ENCODE measurements at places on chromosomes 7 and 10. TPM values are rescaled to one million over a fixed set of nuclear protein-coding genes. Genes with fewer than 3 reads are reported as not detected.

- peak; percentile 83 for DNase-seq
These were observed 25.1 kb downstream of the FAM13C start for GRCh38 chr10:59337201-59337652.

GRCh38 chr7:26385240-26385639, 93.6 kb downstream of the SNX10 start:
- DNase-seq, result no peak

DNA sequence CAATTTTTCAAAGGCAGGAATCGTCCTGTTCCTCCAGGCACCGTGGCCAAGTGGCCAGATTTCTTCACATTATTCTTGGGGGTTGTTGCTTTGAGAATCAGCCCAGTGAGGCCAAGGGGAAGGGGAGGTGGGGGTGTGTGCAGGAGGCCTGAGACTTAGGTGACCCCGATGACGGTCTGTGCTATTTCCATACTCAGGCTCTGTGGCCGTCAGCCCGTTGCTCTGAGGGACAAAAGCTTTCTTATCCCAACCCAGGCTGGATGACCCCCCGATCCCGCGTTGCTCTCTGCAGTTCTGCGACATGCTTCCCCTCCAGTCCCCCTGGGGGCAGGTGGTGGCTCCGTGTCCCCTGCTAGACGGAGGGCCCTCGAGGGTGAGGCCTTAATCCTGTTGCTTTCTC, 14.2 kb downstream of the DOCK1 start:
- no peak for DNase-seq

GRCh38 chr10:111515264-111515663, 438.4 kb downstream of the ADRA2A start:
- DNase-seq, result no peak

- no peak for DNase-seq
These were observed 1.1 kb downstream of the AUTS2 start for GRCh38 chr7:69599286-69599954.

- peak; percentile 88 for DNase-seq
These were observed 1.5 kb upstream of the NRP1 start for GRCh38 chr10:33335801-33336581.

- DNase-seq, result no peak
These were observed 226.6 kb downstream of the PAXIP1 start for GRCh38 chr7:154776350-154776749.

DNA sequence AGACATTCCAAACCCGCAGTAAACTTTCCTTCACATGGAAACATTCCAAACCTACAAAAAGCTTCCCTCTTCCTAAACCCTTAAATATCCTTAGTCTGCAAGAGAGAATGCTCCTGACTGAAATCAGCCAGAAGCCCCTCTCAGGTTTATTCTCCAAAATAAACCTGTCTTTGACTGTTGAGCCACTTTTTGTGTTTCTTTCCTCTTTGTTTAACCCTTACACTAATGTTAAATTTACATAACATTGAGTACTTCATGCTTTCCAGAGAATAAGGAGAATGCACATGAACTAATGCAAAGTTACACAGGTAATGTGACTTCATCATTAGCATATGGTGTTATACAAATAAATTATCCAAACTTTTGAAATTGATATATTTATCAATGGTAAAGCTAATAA, 262.6 kb upstream of the PRKCQ start:
- no peak for DNase-seq

DNA sequence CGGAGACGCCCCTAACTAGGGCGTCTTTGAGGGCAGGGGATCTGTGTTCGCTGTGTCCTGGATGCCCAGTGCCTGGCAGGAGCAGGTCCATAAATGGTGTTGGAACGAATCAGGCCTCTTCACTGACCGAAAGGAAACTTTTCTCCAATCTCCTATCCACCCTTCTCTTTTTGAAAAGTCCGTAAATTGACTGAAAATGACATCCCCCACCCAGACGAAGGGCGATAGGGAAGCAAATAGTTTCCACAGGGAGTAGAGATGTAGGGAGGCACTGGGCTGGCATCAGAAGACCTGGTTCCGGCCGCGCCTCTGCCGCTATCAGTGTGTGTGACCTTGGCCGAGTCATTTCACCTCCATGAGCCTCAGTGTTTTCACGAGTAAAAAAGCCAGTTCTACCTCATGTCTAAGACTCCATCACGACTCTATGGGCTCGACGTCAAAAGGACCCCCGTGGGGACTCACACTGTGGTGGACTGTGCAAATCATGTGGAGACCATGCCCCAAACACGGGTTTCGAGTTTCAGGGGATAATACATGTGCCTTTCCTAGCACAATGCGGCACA, 497 bp upstream of the RAB11FIP2 start:
- DNase-seq, result no peak

DNA sequence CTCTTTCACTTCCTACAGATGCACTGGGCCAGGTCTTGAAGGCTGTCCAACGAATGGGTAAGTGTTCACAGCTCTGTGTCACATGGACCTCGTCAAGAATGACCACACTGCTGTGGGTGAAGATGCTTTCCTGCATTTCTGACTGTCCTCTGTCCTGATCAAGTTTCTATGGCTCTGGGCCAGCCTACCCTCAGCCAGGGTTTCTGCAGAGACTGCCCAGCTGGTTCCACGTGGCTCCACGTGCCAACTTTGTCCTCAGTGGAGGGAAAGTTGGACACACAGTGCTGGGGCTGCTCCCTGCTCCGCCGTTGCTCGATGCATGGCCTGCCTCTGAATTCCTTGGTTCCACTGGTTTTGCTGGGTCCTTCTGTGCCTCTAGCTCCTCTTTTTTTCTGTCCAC, 152.3 kb downstream of the EGFR start:
- DNase-seq, result no peak

DNA sequence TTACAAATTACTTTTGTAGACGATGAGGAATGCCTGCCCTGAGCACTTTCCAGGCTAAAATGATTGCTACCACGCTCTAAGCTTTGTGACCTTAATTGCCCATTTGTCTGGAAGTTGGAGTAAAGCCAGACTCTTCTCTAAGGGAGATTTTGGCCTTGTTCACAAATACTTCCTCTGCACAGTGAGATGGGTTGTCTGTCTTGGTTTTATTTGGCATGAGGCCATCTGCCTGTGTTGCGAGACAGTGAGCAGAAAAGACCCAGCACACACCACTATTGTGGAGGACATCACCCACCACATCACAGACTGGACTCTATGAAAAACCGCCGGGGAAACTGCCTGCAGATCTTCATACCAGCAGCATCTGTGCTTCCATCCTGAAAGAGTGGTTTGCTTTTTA, 138.4 kb downstream of the BICC1 start:
- peak; percentile 79 for DNase-seq

GRCh38 chr10:66833861-66834260, 92.0 kb upstream of the LRRTM3 start:
- peak; percentile 15 for DNase-seq

DNA sequence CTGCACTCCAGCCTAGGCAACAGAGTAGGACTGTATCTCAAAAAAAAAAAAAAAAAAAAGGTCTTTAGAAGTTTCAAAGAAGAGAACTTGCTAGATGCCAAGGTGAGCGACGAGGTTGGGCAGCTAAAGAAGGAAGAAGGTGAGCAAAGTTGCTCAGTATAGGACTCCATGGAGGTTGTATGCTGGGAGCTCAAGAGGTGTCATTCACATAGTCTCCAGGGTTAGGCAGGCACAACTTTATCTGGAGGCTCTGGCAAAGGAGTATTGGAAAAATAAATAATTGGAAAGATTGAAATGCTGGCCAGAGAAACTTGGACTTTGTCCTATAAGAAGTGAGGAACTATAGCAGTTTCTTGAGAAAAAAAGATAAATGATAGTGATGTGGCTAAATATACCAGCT, 74.5 kb downstream of the NRF1 start:
- DNase-seq, result no peak

Gene STEAP2
- 28.4 TPM for total RNA-seq

Gene TMEM225B
- not detected for total RNA-seq

Gene ATG9B
- 0.98 TPM for total RNA-seq

Gene NFE2L3
- 0.18 TPM for total RNA-seq

Gene ABCB4
- not detected for total RNA-seq

Gene GBX1
- total RNA-seq, result not detected

Data from fibroblast of the aortic adventitia (primary cell).